ENCODE measurements at places on chromosomes 3 and 15. TPM values are rescaled to one million over a fixed set of nuclear protein-coding genes. Genes with fewer than 3 reads are reported as not detected.
A peak's percentile ranks its signal among the peaks of the same experiment; 100 is the strongest.

The NME9 gene
- total RNA-seq, result not detected

The PRKCD gene
- 68.8 TPM for total RNA-seq

The TMOD2 gene
- 4.0 TPM for total RNA-seq

The CLRN1 gene
- total RNA-seq, result not detected

The DISP2 gene
- total RNA-seq, result 5.2 TPM

The SNX1 gene
- 76.5 TPM for total RNA-seq

GRCh38 chr15:49987896-49988295, 131.1 kb downstream of the ATP8B4 start:
- DNase-seq, result no peak

GRCh38 chr3:53242155-53242554, 13.7 kb downstream of the TKT start:
- no peak for DNase-seq

DNA sequence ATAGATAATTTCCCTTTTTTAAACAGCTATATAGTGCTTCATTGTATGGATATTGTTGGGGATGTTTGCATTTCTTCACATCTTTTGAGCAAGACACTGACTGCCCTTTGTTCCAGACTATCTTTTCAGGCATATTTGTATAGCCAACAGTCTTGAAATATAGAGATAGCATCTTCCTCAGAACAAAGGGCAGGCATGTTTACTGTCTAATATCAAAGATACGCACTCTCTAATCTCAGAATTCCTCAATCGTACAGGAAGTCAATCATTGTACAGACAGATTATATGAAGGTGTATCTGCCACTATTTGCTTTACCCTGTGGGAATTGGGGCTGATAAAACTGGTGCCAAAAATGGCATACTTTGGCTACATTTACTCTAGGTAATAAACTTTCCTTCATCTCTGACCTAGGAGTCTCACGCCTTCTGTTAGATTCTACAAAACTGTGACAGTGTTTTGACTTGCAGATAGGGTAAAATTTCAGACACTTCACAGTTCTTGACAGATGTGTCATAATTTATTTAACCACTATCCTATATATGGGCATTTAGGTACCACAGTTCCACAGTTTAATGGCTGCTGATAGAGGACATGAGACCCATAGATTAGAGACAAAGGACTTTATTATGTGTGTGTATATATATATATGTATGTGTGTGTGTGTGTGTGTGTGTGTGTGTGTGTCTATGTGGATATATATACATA, 321.0 kb downstream of the IGSF11 start:
- no peak for DNase-seq

GRCh38 chr3:44363591-44363990, 25.0 kb downstream of the TCAIM start:
- no peak for DNase-seq

DNA sequence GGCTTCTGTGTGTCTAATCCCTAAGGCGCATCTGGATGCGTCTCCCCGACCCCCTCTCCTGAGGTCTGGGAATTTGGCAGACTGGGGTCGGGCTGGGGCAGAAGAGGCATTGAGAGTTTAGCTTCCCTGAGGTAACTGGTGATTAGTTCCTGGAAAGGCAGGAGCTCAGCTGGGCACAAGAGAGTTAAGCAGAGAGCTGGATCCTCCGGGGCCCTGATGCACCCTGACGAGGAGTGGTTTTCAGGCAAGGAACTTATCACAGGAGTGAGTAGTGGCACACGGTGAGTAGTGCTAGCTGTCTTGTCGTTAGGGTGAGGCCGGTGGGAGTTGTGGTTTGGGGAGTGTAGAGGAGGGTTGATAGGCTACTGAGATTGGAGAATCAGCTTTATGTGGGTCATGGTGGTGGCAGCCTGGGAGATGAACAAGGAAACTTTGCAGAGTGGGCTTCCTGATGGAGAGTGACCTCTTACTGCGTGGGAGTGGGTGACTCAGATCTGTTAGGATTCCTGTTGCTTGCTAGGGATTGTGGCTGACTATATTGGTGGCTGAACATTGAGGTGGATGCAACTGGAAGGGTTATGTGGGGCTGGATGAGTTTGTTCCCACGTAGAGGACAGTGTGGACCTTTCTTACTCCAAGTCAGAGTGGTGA, 897 bp downstream of the RAD54L2 start:
- no peak for DNase-seq

DNA sequence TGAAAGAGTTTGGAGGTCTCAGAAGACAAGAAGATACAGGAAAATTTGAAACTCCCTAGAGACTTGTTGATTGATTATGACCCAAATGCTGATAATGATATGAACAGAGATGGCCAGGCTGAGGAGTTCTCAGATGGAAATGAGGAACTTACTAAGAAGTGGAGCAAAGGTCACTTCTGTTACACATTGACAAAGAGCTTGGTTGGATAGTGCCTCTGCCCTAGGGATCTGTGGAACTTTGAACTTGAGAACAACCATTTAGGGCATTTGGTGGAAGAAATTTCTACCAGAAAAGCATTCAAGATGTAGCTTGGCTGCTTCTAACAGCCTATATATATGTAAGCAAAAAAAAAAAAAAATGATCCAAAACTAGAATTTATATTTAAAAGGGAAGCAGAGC, 48.9 kb upstream of the NAALADL2 start:
- DNase-seq, result no peak

DNA sequence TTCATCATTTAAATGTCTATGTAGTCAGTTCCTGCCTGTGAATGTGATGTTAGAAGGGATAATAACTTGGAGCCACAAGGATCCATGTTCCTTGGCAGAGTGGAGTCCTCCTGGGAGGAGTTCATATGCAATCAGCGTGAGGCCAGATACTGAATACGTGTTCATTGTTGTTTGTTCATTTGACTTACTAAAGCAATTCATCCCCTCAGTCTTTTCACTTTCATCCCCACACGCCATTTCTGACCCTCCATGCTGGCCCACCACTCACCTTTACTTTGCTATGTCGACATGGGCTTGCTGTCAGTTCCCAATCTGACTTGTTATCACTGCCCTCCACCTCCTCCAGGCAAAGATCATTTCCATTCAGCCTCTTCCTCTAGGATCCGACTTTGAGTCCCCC, 91.8 kb downstream of the SSR3 start:
- no peak for DNase-seq

DNA sequence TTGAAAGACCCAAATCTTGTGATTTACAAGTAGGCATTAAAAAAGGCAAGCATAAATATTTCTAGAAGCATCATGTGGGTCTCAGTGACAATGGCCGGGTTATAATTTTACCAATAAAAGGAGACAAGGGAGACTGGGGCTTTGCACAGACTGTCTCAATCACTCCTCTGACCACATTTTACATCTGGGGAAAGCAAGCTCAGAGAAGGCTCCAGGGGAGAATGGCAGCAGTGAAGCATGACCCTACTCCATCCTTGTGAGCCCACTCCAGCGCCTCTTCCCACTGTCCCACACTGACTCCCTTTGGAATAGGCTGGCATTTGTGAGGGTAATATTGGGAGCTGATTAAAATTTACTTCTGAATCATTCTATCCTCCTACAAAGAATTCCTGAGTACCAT, 61.8 kb downstream of the SATB1 start:
- DNase-seq, result no peak

- no peak for DNase-seq
Observed at GRCh38 chr3:152352554-152352953, 83.8 kb downstream of the MBNL1 start.

GRCh38 chr3:52879090-52879489, 18.3 kb downstream of the STIMATE start:
- DNase-seq, result no peak

GRCh38 chr15:73265536-73266153, 103.1 kb downstream of the HCN4 start:
- peak; percentile 22 for DNase-seq

GRCh38 chr15:47741907-47742306, 24.6 kb downstream of the SEMA6D start:
- no peak for DNase-seq

- no peak for DNase-seq
Observed at GRCh38 chr3:183131735-183132134, 30.8 kb downstream of the LAMP3 start.

DNA sequence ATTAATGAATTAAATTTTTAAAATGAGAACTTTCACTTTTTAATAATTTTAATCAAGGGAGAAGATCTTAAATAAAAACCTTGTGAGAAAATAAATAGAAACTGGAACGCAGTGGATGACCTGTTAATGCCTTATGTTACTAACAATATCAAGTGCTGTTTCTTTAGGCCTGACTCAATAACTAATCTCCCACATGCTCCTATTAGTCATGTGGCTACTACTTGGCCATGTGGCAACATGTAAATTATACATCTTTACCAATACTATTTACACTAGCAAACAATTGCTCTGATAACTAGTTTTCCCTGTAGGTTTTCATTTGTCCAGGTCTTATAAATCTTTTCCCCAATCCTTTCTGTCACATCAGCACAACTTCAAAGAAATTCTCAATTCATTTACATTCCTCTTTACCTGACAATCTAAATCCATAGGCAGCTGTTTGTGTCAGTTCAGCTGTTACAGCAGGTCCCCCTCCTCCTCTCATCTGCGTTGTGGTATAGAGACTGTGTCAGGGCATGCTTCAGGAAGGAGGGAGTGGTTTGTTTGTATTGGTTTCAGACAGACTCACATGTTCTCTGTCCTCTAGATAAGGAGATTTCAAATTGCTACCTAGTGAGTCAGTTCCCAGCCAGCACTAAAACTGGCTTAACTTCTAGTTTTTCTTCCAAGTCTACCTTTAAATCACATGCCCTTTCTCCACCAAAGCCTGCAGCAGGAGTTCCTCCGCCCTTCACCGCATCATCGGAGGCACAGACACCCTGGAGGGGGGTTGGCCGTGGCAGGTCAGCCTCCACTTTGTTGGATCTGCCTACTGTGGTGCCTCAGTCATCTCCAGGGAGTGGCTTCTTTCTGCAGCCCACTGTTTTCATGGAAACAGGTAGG, 11.3 kb upstream of the C3orf52 start:
- peak; percentile 72 for DNase-seq

DNA sequence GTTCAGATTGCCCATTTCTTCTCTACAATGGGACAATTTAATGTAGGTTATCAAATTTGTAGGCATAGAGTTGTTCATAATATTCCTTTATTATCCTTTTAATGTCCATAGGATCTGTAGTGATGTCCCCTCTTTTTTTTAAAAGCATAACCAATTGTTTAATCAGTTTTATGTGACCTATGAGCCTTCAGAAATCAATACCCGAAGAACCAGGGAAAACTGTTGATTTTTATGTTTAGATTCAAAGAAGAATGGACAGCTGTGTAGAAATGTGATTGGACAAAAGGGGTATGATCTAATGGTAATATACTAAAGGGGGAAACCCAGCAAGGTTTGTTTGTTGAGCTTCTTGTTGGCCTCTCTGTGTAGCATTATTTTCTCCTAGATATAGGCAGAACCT, 39.5 kb downstream of the SUSD5 start:
- DNase-seq, result no peak

GRCh38 chr3:171727288-171727687, 83.0 kb downstream of the PLD1 start:
- DNase-seq, result no peak

DNA sequence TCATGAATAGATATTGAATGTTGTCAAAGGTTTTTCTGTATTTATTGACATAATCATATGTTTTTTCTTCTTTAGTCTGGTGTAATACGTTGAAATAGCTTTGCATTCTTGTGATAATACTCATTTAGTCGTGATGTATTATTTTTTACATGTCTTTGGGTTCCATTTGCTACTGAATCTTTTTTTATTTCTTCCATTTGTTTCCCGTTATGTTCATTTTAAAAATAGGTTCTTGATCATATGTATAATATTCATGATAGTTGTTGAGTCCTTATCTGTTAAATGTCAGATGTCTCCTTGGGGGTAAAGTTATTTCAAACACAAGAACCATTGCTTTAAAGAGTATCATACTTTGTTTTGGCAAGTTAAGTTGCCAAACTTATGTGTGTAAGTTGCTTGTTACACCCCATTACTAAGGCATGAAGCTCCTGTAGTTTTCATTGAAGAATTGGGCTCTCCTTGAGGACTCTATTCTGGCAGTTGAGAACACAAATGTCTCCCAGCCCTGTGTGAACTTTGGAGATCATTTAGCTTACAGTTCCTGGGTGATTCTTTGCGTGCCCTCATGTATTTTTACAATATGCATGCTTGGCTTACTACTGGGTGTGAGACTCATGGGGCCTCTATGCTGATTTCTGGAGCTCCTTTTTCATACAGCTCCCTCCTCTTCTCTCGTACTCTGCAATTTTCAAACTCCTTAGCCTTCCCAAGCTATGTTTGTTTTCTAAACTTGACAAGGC, 8.3 kb downstream of the AKAP13 start:
- DNase-seq, result no peak

- no peak for DNase-seq
Observed at GRCh38 chr3:123728014-123728413, 143.2 kb upstream of the HACD2 start.

DNA sequence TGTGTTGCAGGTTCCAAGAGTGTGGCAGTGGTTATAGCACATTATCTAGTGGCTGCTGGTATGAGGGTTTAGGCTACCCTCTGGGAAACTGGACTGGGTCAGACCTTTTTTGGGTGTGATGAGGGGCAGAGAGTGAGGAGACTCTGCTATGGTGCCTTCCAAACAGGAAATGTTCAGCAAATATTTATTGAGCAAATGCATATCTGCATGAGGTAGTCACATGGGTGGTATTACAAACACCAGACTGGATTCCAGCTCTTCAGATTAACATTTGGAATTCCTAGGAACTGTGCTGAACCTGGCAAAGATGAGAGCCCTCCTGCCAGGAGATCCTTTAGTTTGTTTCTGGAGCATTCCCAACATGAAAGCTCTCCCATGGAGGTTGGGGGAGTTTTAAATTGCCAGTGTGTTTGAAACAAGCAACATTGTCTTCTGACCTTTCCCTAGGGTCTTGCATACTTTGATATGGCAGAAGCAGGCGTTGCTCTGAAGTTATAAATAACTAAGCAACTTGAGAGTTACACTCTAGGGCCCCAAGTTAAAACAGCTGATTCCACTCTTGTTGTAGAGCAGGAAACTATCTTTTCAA, 341.2 kb upstream of the C2CD4B start:
- DNase-seq, result no peak

DNA sequence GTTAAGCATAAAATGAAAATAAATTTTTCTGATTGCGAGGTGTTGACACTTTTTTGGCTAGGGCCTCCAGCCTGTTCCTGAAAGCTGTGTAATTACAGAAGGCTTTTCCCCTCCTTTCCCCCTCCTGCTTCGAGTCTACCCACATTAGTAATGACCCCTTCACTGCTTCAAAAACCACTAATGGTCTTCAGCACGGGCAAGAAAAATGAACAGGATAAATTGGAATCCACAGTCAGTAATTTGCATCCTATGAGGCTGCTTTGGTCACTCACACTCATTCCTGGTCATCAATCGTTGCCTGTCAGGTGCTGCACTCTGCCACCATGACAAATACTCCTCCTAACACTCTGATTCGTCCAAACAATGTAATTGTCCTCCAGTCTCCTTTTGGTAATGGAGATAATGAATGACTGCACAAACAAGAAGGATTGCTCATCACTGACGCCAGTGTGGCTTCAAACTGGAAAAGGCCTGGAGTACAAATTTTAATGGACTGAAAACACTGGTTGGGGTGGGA, 148.6 kb downstream of the MEIS2 start:
- no peak for DNase-seq
